ENCODE measurements at places on chromosomes 1 and 21.

DNA sequence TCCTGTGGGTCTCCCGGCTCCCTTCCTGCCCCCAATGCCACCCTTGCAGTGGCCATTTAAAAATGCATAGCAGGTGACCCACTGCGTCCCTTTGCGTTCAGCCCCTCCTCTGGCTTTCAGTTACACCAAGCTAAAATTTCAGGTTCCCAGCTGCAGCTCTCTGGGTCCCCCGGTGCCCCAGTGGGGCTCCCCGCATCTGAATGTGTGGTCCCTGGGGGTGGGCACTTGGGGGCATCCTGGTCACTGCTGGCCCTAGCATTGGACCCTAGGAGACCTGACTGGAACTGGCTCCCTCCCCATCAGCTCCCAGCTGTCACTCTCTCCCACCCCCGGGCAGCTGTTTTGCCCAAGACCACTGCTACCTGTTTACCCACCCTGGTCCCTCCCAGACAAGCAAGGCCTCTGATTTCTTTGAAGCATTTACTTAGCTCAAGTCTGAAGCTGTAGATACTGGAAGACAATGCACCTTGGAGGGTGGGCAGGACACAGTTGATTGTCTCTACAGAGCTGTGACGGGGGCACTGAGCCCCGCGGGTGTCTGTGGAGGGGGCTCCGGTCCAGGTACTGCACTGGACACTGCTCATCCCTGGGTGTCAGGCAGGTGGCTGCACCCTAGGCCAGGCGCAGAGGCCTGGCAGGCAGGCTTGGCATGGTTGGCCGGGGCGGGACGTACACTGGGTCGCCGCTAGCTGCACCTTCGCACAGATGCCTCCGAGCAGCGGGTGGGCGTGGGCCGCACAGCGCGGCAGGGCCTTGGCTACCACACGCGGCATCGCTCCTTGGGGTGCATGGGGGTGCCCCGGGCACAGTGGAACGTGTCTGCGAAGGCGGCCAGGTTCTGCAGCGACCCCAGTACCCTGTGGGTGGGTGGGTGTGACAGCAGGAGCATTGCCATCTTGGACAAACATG, 3.9 kb downstream of the PRXL2B start:
- DNase-seq: no peak

DNA sequence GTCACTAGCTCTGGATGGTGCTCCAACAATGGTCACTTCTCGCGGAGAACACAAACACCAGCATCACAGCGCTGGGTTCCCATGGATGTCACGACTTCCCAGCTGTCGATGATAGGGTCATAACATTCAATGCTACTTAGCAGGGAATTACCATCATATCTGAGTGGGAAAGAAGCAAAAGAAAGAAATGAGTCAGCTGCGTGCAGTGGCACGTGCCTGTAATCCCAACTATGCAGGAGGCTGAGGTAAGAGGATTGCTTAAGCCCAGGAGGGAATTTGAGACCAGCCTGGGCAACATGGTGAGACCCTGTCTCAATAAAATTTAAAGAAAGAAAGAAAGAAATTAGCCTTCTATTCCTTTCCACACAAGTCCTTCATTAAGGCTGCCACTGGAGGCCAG, 3.6 kb upstream of the RABIF start:
- DNase-seq: no peak

DNA sequence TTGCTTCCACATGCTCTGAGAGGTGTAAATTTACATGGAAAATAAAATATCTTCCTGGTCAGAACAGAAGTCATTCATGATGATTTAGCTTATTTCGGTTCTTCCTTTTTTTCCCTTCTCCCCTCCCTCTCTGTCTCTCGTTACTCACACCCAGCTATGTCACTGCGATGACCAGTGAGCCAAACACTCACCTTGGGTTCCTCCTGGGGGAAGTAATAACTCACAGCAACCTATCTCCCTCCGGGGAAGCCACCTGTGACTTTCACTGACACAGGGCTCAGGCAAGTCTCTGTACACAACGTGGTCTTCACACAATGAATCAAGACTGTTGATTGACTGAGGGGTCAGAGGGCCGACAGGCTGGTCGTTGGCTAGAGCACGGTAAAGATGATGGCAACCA, 135.3 kb upstream of the VANGL1 start:
- no peak for DNase-seq

- no peak for DNase-seq
Measured at GRCh38 chr1:200152336-200152735, 124.8 kb downstream of the NR5A2 start.

DNA sequence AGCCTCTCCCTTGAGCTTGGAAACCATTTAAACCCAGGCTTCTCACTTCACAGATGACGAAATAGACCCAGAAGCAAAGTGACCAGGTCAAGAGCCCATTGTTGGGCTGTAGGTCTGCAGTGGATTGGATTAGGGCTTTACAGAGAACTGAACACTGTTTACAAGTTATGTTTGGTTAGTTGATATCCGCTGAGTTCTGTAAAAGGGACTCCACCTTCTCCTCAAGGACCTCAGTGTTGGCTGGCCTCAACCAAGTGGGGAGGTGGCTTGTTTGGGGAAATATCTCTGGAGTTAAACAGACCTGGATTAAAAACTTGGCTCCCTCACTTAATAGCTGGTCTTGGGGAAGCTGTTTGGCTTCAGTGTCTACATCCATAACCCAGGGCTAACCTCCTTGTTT, 88.1 kb downstream of the UCK2 start:
- DNase-seq: no peak

DNA sequence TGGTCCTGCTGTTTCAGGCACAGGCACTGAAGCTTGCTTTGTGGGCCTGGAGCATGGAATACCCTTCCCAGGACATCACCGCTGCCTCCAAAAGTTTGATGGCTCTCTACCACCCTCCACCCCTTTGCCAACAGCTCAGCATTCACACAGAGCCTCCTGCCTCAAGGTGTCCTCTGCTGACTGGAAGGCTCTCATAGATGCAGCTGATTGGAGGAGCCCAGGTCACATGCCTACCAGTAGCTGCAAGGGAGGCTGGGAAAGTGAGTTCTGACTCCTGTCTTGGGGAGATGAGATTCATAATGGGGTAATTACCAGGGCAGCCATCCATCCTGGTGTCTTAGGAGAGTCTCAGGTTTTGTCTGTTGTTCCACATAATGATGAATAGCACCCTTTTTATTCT, 124.8 kb upstream of the GRIK3 start:
- DNase-seq: no peak

Measured in skeletal muscle cell (primary cell).